RKO (cell line): ENCODE measurements at places on chromosomes 5 and 9.

GRCh38 chr5:24439465-24439864 is 205.3 kb downstream of the CDH10 start:
- DNase-seq: no peak

- no peak for DNase-seq
These were observed 51.5 kb downstream of the C5orf15 start for GRCh38 chr5:133916914-133917313.

DNA sequence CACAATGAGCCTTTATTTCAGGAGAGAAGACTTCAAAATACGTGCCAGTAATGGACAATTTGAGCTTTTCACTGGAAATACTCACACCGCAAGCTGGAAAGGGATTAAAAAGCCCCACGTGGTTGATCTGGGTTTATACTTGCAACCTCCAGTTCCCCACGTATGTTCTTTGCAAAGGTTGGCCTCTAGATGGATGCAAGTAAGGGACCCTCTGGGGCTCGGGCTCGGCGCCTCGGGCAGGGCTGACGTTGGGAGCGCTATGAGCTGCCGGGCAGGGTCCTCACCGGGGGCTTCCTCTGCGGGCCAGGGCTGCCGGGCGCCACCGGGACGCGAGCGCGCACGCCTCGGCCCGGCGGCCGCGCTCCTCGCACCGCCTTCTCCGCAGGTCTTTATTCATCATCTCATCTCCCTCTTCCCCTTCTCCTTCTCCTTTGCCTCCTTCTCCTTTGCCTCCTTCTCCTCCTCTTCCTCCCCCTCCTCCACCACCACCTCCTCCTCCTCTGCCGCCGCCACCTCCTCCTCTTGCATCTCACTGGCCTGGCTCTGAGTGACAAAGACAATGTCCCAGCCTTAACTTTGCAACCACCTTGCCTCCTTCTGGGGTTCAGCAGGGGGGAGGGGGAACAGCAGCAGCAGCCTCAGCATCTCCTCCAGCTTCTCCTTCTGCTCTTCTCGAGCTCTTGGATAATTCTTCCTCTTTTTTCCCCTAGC is 701 bp upstream of the ZNF462 start:
- DNase-seq: peak; percentile 85

GRCh38 chr5:169413416-169413815 is 112.5 kb upstream of the SLIT3 start:
- no peak for DNase-seq

DNA sequence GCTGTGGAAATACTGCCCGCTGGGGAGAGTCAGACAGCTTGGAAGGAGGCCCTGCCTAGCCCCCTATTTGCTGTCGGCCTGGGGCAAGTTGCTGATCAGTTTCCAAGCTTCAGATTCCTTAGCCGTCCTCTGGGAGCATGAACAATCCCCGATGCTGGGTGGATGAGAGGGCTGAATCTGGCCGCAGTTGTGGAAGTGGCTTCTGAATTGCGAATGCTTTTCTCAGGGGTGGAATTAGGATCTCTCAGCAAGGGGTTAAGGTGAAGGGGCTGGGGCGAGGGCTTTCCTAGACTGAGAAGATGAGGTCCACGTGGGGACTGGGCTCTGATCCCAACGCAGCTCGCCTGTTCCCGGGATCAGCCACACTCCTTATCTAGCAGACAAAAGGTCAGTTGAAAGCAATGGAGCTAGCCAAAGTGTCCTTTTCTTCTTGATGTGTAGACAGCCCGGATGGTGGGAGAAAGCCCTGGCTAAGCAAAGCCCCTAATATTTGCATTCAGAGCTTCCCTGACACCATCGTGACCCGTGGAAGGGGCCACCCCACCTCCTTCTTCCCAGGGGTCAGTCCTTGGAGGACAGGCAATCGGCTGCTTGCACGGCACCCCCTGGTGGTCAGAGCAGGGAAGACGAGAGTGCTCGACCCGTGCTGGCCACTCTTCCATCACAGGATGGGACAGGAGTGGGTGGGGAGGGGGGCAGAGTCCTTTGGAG is 54.9 kb downstream of the COL15A1 start:
- peak; percentile 64 for DNase-seq

DNA sequence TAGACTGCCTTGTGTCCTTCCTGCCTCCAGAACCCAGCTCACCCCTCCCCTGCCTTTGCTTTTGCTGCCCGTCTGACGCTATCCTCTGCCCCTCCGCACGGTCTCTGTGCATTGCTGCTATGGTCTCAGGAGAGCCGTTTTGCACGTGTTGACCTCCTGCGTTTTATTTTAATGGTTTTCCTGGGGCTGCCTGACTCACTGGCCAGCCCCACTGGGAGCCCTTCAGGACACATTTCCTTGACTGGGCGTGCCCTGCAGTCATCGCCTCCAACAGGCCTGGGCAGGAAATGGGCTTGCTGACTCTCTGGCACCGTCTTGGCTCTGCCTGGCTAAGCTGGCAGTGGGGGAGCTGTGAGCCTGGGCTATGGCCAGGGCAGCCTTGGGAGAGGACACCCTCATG is 17.9 kb upstream of the ASS1 start:
- DNase-seq: no peak

GRCh38 chr9:125659201-125659840 is 47.7 kb downstream of the MAPKAP1 start:
- DNase-seq: no peak

DNA sequence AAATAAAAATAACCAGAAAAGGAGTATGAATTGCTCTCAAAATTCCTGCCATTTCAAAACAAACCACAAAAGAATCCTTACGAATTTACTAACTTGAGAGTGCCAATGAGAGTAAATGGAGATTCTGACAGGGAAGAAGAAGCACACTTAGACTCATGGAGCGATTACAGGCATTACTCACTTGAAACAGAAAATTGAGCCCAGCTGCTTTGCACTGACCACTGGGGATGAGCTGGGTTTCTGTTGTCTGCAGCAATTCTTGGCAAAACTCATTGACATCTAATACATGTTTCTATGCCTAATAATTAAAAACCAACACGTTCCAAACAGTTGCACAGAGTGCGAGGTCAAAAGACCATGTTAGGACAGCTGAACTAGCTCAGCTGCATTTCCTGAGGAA is 731.6 kb downstream of the DNAH5 start:
- no peak for DNase-seq

- peak; percentile 77 for DNase-seq
These were observed 1.9 kb upstream of the RIC1 start for GRCh38 chr9:5626727-5627634.

- DNase-seq: no peak
These were observed 69.6 kb upstream of the FSTL4 start for GRCh38 chr5:133681896-133682295.

DNA sequence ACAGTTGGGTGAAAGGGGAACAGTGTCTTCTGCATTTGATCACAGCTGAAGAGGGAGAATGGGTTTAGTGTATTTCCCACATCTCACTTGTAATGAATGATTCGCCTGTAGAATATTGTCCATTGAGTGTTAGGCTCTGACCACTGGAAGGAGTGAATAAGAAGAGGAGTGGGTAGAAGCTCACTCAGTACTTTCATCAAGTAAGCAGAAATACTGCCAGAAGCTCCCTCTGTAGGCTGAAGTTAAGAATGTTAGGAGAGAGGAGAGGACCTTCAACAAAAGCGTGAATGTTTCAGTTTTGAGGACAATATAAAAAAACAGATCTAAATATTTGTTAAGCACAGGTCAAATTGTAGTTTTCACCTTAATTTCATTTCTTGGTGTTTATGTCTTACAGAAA is 27.5 kb downstream of the FSD1L start:
- peak; percentile 75 for DNase-seq

DNA sequence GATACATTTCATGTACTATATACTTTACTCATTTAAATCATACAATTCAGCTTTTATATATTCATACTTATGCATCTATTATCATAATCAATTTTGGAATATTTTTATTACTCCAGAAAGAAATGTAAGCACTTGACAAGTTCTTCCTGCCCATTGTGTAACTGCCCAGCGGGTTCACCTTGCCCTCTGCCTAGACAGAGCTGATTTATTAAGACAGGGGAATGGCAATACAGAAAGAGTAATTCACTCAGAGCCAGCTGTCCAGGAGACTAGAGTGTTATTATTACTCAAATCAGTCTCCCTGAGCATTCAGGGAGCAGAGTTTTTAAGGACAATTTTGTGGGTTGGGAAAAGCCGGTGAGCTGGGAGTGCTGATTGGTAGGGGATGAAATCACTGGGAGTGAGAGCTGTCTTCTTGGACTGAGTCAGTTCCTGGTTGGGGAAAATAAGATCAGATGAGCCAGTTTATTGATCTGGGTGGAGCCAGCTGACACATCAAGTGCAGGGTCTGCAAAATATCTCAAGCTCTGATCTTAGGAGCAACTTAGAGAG is 16.1 kb upstream of the SPIN1 start:
- no peak for DNase-seq

GRCh38 chr9:108444400-108445358 is 411.1 kb downstream of the ACTL7B start:
- peak; percentile 87 for DNase-seq

GRCh38 chr5:27708534-27708933 is 670.1 kb upstream of the CDH9 start:
- DNase-seq: peak; percentile 43

- DNase-seq: peak; percentile 57
These were observed 35.2 kb upstream of the PLEKHG4B start for GRCh38 chr5:56561-57290.

GRCh38 chr9:38243993-38244392 is 148.5 kb upstream of the ALDH1B1 start:
- no peak for DNase-seq

GRCh38 chr9:115633104-115633503 is 515.1 kb upstream of the TNC start:
- DNase-seq: no peak

- no peak for DNase-seq
These were observed 134.5 kb downstream of the PALM2AKAP2 start for GRCh38 chr9:109914280-109915027.
